ENCODE measurements at places on chromosomes 12 and 14.

DNA sequence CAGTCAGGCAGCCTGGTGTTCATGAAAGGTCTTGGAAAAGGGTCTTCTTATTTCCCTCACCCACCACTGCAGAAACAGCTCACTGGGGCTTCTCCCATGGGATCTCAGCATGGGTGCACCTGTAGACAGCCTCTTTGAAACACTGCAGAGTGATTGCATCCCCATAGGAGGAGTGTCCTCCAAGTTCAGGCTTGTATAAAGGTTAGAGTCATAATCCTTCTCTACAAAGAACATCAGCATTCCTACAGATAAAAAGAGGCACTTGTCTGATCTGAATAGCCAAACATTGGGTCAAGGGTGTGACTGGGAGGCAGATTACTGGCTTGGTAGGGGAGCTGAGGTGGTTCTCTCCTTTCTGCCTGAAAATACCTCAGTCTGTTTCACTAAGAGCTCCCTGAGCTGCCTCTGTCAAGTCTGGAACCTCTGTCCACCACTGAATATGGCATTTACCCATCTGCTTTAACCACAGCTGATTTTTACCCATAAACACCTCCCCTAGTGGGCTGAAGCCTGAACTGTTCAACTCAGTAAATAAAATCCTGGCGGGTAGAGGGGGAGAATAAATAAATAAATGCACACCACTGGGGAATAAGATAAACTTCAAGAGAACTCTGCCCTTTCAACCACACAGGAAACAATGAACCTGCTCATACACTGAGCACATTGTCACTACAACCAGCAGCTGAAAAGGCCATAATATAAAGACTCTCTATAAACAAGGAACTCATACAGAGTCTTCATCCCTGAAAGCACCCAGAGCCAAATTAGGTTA, 120.7 kb upstream of the SCAF11 start:
- no peak for DNase-seq

DNA sequence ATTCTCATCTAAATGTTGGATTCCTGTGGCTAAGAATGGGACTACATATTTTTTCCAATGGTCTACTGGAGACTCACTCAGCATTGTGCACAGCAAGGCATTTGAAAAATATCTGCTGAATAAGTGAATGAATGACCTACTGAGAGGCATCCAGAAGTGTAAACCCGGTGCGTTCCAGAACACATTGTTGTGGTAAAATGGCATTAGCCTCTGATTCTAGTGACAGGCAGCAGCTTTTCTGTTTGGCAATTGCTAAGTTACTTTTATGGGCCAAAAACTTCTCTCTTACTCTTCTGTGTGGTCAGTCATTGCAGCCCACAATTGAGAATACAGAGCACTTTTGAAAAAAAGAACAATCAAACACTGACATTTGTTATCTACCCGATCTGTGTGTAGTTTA, 36.5 kb downstream of the WIF1 start:
- DNase-seq = no peak

DNA sequence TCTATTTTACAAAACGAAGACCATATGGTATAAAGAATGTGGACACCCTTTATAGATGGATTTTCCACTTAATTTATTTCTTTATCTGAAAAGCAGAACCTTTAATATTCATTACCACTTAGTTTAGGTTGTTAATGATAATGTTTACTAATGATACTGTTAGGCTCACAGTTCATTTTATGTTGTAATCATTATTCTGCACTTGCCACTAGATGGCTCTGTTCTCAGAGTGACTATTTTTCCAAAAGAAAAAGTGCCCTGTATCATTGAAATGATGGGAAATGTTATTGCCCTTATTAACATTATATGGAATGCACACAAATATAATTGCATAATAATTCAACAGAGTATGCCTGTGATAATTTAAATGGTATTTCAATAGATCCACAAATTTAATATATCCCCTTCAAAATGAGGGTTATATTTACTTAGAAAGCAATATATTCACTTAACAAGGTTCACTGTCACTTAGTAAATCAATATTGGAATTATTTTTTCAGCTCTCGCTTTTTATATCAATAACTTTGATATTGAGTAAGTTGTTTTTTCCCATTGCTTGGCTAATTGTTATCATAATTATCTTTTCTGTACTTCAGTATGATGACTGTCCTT, 95.7 kb downstream of the PDE3A start:
- DNase-seq = no peak

DNA sequence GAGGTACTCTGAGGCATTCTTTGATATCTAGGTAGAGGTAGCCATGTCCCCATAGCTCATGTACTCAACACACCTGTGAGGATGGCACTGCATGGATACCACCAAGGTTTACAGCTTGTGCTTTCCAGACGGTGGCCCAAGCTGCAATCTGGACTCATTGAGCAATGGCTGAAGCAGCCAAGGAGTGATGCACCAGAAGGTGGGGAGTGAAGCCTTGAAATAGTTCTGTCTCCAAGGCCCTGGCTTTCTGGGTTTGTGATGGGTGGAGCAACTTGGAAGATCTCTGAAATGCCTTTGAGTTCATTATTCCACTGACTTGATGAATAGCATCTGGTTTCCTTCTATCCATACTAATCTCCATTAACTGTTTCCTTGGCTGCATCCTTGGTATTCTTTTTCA, 290.0 kb upstream of the NOVA1 start:
- DNase-seq = no peak

DNA sequence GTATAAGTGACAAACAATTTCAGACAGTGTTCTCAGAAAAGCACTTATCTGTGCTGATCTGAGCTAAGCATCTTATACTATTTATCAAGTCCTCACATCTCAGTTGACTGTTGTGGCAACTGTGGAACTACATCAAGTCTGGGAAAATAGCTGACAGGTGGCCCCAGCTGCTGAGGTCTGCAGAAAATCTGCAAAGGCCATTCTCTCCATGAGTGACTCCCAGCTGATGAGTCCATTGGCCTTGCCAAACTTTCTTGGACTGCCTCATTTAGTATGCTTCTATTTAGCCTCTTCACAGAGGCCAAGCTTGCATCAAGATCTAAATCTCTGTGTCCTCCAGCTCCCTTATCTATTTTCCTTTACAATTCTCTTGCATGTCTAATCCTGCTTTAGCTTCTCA, 174.5 kb upstream of the RBM19 start:
- no peak for DNase-seq

DNA sequence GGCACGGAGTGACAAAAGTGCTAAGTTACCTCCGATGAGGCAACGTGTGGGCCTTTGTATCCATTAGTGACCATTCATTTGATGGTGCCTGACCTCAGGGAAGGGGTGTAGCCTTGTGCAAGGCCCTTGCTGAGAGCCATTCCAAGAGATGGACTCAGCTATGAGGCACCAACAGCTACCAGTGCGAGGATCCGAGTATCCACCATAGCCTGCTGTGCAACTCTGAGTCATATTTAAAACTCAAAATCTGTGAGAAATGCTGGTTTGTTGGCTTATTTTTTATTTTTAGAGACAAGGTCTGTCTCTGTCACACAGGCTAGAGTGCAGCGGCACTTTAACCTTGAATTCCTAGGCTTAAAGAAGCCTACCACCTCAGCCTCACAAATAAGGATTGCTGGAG, 25.1 kb upstream of the WNK1 start:
- DNase-seq = no peak

DNA sequence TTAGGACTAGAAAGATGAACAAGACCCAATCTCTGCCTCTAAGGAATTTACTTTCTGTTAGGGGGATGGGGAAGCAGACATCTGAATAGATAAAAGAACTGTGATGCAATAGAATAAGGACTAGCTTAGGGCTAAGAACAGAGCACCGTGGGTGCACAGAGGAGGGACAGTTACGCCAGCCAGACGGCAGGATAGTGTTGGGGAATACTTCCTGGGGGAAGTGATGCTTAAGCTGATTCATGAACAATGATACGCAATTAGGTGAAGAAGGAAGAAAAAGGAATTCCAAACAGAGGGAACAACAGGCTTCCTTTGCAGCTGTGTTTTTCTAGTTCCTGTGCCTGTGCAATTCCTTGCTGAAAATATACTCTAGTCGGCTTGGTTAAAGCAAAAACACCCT, 501.1 kb downstream of the APAF1 start:
- DNase-seq = no peak

GRCh38 chr12:80017261-80017870, 82.0 kb upstream of the OTOGL start:
- no peak for DNase-seq

- DNase-seq = peak; percentile 43
These were observed 2.6 kb downstream of the ITPK1 start for GRCh38 chr14:93112891-93113677.

- DNase-seq = no peak
These were observed 6.0 kb upstream of the ABCD4 start for GRCh38 chr14:74308695-74309094.

GRCh38 chr12:49580572-49581535, 12.9 kb upstream of the MCRS1 start:
- peak; percentile 53 for DNase-seq

DNA sequence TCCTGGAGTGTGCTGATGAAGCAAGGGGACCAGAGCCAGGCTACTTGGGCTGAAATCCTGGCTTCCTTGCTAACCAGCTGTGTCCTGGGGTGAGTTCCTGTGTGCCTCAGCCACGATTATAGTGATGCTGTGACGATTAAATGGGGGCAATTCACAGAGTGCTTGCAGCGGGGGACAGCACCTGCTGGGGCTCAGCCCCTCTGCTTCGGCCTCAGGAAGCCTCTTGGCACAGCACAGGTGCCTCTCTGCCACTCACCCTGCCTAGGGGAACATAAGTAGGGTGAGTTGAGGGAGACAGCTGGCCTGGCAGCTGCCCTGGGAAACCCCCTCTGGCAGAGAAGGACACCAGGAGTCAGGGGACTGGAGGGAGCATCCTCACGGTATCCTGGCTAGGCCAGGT, 9.4 kb downstream of the KRT80 start:
- no peak for DNase-seq

GRCh38 chr12:113329022-113329790, 5.7 kb downstream of the SLC8B1 start:
- DNase-seq = no peak

GRCh38 chr14:35482994-35483515, 50.9 kb upstream of the INSM2 start:
- no peak for DNase-seq

DNA sequence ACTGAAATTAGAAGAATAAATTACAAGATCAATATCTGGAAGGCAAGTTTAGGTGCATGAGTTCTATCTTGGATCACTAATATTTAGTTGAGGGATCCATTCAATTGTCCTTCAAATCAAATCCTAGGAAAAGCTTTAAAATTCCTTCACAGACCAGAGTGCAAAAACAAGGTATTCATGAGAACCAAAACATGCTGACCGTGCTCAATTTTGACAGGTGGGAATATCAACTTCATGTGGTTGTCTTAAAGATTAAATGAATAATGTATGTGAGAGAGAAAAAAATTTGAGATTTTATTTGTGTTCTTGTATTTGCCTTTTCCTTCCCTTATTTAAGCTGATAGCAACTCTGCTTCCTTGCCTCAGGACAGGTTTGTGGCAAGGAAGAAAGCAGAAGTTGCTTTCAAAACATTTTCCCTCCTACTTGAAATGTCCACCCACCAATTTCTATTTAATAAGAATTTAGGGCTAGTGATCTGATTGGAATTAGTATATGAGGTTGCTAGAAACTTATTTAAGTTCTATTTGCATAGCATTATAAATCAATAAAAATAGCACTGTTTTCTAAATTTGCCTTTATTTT, 4.9 kb upstream of the PPP1R12A start:
- DNase-seq = no peak

DNA sequence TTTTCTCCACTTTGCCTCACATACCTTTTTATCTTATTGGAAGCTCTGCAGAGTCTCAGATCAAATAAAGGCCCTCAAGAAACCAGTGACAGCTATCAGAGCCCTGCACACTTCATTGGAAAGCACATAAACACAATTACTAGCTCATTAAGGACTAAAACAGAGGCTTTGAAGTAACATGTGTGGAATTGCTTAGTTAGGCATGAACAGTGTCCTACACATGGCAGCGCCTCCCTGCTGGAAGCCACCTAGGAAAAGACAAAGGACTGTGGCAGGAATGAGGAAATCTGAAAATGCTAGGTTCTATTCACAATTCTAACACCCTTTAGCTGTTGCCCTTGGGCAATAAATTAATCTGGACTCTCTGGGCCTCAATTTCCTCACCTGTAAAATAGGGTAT, 89.4 kb downstream of the SUDS3 start:
- no peak for DNase-seq

DNA sequence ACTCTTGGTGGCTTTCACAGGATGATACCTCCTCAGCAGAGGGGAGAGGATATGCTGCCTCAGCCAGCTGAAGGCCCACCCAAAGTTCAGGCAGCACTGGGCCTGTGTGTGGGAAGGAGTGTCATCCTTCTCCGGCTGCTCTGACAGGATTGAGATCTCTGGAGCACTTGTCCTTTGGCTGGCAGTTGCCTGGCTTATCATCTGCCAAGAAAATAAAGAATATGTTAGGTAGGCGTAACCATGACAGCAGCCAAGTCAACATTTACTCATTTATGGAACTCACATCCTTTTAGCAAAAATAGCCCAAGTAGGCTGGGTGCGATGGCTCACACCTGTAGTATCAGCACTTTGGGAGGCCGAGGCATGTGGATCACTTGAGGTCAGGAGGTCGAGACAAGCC, 68.5 kb downstream of the PPFIBP1 start:
- DNase-seq = no peak

- peak; percentile 21 for DNase-seq
These were observed 34.1 kb downstream of the SCFD1 start for GRCh38 chr14:30656190-30656632.

- DNase-seq = no peak
These were observed 25.7 kb downstream of the SFSWAP start for GRCh38 chr12:131736446-131737149.

DNA sequence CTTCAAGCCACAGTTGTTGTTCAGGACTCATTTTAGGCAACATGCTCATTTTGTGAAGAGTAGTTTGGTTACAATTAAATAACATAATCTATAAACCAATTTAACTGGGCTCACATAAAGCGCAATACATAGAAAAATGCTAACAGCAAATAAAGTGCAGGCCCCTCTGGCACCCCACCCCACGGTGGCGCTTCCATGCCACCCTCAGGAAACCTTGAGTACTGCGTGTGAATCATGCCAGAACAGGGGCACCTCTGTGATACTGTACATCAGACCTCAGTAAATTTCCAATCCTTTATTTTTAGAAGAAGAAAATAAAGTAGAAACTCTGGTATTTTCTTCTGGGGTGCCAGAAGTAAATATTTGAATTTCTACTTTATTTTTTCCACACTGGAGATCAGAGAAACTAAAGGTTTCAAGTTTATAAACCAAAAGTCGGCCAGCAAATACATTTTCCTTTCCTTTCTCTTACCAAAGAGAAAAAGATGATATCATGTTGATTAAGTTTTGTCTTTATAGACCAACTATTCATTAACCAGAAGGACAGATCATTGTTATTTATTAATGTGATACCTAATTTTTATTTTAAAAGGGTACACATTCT, 316.8 kb downstream of the PAWR start:
- no peak for DNase-seq

Measured in HFF-Myc (cell line).